ENCODE measurements at places on chromosomes 2 and 18.

GRCh38 chr2:139814458-139814857, 1034.3 kb upstream of the NXPH2 start:
- no peak for DNase-seq

GRCh38 chr2:25322312-25322711, 19.4 kb downstream of the DNMT3A start:
- no peak for DNase-seq

DNA sequence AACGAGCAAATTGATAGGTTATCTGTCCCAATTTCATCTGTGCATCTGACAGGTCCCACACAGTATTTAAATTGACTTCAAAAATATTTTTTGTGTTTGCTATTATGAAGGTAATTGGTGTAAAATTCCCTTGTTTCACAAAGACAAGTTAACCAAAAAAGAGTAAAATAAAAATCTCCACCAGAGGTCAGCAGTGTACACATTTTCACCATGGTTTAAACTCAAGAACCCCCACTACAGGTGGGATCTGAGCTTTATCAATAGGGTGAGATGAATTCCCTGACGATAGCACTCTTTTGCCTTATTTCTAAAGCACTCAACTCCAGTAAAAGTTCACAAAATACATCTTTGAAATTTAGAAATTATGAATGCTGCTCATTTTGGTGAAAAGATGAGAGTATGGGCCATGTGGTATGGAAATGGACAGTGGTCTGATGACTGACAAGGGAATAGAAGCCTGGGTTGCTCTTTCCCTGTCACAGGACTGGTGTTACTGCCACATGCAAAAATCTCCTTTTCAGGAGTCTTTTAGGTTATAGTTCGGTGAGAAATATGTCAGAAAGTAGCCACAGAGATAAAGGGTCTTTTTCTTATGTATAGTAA, 68.0 kb downstream of the SERPINB8 start:
- DNase-seq: no peak

GRCh38 chr2:229586746-229587705, 127.3 kb downstream of the DNER start:
- DNase-seq: no peak

- DNase-seq: peak; percentile 85
Observed at GRCh38 chr2:157838442-157839161, 37.5 kb downstream of the ACVR1 start.

- no peak for DNase-seq
Observed at GRCh38 chr2:239881031-239881471, 144.1 kb downstream of the NDUFA10 start.

GRCh38 chr2:36919041-36919837, 47.1 kb downstream of the STRN start:
- no peak for DNase-seq

DNA sequence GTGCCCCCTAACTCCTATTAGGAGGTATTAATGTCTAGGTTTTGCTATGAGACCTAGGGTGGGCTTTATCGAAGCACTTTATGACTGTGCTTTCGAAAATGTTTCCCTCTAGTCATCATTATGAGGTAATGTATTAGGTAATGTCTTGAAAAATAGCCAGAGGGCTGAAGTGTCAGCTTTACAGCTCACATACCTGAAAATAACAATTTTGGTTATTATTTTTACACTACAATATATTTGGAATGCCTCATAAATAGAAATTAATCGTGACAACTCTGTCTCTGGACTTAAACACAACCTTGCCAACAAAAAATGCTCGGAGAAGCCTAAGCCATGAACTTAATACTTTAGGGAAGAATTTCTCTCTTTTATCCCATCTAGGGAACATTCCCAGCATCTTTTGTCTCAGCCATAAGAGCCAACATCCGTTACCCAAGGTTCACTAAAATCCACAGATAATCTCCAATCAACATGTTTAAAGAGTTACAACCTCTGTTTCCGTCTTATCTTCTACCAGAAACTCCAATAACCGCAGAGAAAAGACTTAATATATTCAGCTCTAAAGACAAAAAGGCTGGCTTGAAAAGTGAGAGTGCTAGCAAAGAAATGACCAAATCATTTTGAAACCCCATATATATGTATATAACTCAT, 130.9 kb upstream of the RND3 start:
- no peak for DNase-seq

All from DMS79 treated with DMSO at 0.1 percent for 48 hours (cell line).